Ureter (tissue), 1 donor: ENCODE measurements at places on chromosomes 12 and 14.

GRCh38 chr12:80299976-80300375, 144.1 kb upstream of the PTPRQ start:
- DNase-seq, result no peak

GRCh38 chr12:131075611-131076010, 121.9 kb downstream of the ADGRD1 start:
- peak; percentile 24 for DNase-seq

DNA sequence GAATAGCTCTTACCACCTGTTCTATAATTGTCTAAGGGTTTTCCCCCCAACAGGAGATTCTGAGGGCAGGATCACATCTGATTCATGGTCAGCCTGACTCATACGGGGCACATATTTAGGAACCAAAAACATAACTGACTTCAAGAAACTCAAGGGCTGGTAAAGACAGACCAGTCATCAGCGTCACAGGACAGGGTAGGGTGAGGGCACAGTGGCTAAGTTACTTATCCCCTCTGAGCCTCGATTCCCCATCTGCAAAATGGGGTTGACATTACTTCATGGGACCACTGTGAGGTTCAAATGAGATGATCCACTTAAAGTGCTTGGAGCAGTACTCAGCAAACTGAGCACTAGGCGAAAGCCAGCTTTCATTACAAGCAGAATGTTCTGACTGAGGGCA, 606 bp downstream of the CINP start:
- DNase-seq, result no peak

GRCh38 chr12:19847294-19848059, 408.2 kb downstream of the AEBP2 start:
- no peak for DNase-seq

DNA sequence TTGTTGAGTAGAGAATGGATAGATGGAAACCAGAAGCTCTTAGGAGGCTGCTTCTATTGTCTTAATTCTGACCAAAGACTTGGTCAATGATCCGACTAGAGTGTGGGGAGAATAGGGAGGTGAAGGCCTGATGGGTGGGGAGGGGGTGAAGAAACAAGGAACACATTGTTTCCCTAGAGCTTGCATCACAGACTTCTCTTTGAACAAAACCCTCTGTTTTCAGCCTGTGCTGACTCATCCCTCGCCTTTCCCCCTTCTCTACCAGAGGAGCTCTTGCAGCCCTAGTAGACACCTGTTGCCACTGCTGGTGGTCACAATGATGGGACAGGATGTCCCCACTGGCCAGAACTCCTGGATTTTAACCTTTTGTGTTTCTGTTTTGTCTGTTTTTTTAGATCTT, 46.8 kb upstream of the CISTR start:
- DNase-seq, result no peak

- no peak for DNase-seq
Observed at GRCh38 chr12:45611495-45611894, 118.0 kb upstream of the ARID2 start.

DNA sequence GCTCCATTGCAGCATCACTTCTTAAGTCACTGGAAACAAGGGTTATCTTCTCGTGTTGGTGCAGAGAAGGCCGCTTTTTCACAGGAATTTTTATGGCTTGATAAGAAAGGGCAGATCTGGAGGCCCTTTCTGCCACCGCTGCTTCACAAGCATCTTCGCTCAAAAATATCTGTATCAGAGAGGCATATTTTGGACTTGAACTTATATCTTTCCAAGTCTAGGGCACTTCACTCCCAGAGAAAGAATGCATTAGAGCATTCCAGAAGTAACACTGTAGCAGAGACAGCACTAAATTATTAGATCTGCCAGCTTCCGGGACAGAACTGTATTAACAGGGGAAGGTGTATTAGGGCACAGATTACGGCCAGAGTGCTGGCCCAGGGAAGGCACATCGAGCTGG, 151.7 kb upstream of the AMIGO2 start:
- no peak for DNase-seq
